OCI-M1 (cell line): ENCODE measurements at places on chromosomes 7 and 10.

- DNase-seq = no peak
Observed at GRCh38 chr10:102418622-102419268, at the start of gene PSD. TSS of gene PSD (minus strand) at chr10:102418785. CDS start at chr10:102417038, 1,747 bp downstream.

DNA sequence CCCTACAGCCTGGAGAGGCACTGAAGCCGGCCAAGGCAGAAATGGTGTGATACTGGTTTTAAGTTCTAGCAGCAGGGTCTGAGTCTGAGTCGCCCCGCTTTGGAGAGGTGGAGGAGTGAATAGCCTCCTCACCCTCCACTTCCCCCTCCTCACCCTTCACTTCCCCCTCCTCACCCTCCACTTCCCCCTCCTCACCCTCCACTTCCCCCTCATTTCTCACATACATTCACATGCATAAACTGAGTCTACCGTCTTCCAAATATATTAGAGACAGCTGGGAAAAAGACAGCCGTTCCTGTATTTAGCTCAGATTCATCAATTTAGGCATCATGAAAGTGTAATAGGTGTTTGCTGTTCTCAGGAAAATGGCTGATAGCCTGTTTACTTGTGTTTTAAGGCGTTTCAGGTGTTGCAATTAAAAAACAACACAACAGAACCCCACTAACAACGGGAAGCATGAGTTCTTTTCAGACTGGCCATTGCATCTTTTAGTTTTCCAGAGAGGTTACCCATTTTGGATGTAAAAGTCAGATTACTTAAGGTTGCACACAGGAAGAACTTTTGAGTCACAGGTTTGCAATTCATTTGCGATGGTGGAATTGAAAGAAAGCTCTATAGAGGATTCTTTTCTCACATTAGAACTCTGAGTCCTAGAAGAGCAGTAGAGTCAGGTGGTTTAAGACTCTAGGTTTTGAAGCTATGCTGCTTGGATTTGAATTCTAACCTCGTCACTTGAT is 861 bp downstream of the NRBF2 start:
- peak; percentile 68 for DNase-seq

GRCh38 chr10:114631666-114632417 is 26.2 kb downstream of the ABLIM1 start:
- peak; percentile 38 for DNase-seq

- peak; percentile 30 for DNase-seq
Observed at GRCh38 chr7:76220185-76221057, 18.7 kb downstream of the SRRM3 start.

DNA sequence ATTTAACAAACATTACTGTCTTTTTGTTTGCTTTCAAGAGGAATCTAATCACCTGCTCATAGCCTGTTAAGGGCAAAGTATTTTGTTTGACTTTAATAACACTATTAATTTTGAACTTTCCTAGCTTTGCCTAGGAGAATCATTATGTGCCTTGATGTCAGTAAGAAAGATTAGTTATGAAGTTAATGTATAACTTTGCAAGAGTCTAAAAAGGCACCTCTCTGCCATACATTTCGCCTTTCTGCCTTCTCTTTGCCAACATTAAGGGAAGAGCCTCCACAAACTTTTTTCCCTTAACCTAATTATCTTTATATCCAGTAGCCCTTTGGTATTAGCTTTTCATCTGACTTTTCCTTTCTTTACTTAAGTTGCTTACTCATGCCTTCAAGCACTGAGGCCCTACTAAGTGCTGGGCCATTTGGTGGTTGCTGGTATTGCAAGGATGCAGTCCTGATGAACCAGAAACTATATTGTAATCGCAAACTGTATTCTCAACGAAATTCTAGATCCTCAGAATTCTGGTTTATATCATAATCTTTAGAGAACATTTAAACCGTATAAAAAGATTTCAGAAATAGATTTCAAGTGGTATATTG is 108.5 kb downstream of the SND1 start:
- no peak for DNase-seq

DNA sequence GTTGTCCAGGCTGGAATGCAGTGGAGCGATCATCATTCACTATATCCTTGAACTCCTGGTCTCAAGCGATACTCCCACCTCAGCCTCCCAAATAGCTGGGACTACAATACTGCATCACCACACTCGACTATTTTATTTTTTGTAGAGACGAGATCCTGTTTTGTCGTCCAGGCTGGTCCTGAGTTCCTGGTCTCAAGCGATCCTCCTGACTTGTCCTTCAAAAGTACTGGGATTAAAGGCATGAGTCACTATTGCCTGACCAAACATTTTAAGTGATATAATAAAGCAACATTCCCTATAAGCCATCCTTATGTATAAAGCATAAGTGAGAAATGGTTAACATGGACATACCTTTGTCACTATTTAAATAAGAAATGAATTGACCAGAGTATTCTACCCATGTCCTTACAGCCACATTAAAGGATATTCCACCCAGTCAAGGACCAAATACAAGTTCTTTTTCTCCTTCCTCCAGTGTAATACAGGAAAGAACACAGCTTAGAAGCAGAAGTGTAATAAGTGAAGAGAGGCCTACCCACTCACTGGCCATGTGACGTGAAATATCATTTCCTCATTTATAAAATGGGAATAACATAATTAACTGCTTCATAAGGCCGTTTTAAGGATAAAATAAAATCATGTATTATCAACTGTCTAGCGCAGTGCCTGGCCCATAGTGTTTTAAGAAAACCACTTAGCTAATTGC is 82.0 kb downstream of the DOCK4 start:
- no peak for DNase-seq

DNA sequence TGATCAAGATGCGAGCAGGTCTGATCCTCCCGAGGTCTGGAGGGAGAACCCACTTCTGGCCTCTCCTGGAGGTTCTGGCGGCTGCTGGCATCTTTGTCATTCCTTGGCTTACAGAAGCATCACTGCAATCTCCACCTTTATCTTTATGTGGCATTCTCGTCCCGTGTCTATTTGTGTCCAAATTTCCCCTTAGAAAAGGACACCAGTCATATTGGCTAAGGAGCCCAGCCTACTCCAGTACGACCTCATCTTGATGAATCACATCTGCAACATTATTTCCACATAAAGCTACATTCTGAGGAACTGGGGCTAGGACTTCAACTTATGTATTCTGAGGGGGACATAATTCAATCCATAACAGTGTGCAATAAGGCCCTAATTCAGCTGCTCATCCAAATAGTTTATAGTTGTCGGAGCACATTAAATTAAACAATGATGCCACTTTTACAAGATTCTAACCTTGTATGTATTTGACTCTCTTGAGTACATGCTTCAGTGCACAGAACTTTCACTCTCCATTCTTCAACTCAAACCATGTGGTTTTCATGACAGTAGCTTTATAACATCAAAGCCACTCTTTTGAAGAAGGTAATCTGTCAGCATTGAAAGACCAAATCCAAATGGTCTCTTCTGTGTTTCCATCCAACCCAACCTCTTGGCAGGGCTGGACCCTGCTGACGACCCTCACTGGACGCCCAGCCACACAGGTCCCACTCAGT is 86.2 kb upstream of the DDC start:
- DNase-seq = no peak

DNA sequence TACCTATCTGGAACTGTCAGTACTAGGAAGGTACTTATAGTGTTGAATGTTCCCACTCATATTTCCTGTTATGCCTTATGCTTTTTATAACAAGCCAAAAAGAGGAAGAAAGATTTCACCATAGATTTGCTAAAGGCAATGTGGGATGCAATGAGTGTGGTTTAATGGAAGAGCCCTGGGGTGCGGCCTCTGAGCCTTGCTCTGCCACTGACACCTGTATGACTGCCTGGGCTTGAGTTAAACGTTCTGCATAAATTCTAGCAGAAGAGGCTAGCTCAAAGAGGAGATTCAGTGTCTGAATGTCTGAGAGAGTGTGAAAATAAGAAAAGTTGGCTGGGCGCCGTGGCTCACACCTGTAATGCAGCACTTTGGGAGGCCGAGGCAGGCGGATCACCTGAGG is 143.8 kb downstream of the TPST1 start:
- DNase-seq = peak; percentile 88

GRCh38 chr7:27182285-27182841 is 2.7 kb downstream of the HOXA11 start:
- no peak for DNase-seq

- DNase-seq = no peak
Observed at GRCh38 chr10:123527151-123527550, 139.0 kb upstream of the GPR26 start.

DNA sequence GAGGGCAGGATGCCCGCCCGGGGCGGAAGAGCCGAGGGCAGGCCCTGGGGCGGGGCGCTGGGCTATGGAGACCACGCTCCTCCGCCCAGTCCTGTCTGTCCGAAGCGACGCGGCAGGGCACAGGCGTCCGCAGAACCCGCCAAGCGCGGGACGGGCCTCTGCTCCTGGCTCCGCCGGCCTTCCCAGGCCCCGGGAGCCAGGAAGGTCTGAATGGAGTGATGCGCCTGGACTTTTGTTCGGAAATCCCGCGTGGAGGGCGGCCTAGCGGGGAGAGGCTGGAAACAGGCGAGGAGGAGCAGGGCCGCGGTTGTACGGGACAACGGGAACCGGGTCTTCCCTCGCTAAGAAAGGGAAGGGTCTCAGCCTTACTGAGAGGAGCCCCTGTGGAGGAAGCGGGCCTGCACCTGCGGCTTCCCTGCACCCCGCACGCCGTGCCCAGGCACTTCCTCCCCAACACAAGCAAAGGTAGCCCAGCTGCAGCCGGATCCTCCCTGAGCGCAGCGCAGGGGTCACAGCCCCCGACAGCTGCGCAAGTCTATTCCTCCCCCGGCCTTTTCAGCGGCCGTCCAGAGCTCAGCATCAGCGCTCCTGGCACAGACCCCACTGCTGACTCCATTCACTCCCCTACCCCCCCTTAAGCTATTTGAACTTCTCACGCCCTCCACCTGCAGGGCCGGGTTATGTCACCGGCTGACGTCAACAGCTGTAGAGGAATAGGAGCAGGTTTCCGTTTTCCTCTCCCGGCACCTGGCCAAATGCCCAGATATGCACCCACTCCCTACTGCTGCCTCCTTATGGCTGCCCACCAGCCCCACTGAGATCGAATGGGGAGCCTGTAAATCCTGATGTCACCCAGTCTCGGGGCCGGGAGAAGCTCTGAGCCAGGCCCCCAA is 143.2 kb upstream of the RET start:
- DNase-seq = no peak

- DNase-seq = no peak
Observed at GRCh38 chr7:68015978-68016532, 1019.4 kb downstream of the TYW1 start.

DNA sequence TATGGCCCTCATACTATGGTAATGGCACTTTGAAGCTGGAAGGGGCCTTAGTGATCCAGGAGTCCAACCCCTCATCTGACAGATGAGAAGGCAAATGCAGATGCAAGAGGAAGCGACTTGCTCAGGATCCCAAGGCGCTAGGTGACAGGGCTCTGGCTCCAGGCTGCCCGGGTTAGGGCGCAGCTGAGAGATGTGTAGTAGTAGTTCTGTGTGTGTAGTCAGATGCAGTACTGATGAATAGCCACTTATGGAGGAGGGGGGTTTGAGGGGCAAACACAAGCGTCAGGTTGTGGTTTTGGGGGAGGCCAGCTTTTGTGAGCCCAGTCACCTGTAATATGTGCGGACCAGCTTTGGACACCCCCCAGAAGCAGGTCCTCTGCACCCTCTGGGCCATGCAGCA is 4.8 kb downstream of the ADRA2A start:
- DNase-seq = no peak

DNA sequence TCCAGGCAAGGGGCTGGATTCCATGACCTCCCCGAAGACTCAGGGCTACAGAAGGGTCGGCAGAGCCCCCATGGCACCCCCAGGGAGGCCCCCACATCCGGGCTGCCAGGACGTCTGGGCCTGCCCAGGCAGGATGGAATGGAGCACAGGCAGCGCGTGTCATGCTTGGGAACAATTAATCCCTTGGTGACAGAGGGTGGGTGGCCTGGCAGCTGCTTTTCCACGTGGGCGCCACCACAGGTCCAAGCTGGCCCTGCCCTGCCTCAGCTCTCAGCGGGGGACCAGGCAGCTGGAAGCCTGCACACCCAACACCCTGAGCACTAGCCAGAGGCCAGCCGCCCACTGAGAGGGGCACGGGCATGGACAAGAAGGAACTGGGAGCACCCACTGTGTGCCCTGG is 11.4 kb downstream of the ELN start:
- DNase-seq = no peak

DNA sequence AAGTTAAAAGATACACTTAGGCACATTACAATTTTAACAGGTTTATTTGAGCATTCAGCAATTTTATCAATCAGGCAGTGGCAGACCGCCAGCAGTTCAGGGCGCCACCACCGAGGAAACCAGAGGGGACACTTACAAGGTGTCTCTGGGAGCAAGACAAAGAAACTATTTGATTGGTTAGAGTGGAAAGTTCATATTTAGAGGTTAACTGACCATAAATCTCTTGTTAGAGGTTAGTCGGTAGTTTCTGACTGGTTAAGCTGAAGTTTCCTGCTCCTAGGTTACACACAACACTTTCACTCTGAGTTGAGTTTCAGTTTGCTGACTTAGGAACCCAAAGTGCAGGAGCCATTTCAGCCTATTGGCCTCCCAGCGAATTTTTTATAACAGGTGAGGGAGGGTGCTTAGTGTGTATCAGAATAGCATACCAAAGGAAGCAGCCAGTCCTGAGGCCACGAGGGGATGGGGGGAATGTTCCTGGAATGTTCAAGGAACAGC is 10.8 kb upstream of the PVRIG start:
- peak; percentile 86 for DNase-seq

GRCh38 chr7:113945018-113945938 is 26.5 kb upstream of the PPP1R3A start:
- no peak for DNase-seq

DNA sequence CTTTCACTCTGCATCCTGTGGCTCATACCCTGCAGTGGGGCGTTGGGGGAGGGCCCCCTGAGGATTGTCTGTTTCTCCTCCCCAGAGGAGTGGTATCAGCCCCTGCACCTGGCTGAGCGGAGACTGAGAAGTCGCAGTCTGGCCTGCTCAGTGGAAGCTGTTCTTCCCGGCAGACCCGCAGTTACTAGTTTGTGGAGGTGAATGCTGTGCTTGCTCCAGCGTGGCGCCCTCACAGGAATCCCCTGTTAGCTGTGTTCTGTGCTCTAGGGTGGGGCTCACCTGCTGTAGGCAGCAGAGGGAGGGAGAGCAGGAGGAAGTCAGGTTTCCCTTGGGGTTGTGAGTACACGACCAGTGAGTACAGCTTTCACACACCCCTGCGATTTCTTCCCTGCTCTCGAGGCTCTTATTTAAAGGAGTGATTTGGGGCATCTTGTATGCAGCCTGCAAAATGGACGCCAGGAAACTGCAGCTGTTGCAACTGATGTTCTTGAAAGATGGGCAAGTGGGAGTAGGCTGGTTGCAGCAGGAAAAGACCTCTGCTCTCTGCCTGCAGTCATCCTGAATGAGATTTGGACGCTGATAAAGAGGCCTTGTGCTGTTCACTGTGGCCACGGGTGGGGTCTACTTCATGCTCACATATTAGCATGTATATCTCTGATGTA is 66.4 kb downstream of the HK1 start:
- no peak for DNase-seq

DNA sequence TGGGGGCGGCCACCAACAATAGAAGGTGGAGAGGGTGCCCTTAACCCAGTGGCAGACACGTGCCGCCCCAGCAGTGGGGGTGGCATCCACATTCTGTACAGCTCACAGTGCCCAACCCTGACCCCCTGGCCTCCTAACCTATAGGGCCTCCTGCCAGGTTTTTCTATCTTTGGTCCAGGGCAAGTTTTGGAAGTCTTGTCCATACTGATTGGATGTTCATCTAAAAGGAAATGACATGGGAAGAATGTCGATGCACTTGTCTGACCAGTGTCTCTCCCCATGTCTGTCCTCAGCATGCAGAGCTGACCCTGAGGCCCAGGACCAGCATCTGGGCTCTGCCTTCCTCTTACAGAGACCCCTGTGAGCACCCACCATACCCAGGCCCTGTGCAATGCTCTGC is 32.3 kb upstream of the ANTXRL start:
- DNase-seq = no peak
